GM12878 (cell line): ENCODE measurements at places on chromosomes 2 and 18. TPM values are rescaled to one million over a fixed set of nuclear protein-coding genes. Genes with fewer than 3 reads are reported as not detected.

- DNase-seq = no peak
Observed at GRCh38 chr2:137262594-137262993, 497.2 kb downstream of the THSD7B start.

DNA sequence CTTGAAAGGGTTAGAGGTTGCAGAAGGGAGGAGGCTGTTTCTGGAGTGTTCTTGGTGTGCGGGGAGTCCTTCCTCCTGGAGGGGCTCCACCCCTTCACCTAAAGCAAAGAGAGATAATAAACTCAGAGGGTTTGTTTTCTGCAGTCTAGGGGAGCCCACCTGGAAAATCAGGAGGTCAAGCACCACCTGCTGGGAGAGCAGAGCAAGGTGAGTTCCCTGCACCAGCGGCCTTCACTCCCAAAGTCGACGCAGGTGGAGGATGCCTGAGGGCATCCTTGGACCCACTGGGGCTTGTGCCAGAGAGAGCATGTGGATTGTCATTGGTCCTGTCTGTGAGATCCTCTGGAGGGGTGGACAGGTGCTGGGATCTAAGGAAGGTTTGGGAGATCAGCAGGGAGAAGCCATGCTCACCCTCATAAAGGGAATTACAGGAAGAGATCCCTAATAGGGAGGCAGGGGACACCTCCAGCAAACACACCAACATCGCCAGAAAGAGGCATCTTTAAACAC is 116.7 kb downstream of the KCNF1 start:
- DNase-seq = no peak

GRCh38 chr2:25960920-25961319 is 21.4 kb downstream of the KIF3C start:
- no peak for DNase-seq

DNA sequence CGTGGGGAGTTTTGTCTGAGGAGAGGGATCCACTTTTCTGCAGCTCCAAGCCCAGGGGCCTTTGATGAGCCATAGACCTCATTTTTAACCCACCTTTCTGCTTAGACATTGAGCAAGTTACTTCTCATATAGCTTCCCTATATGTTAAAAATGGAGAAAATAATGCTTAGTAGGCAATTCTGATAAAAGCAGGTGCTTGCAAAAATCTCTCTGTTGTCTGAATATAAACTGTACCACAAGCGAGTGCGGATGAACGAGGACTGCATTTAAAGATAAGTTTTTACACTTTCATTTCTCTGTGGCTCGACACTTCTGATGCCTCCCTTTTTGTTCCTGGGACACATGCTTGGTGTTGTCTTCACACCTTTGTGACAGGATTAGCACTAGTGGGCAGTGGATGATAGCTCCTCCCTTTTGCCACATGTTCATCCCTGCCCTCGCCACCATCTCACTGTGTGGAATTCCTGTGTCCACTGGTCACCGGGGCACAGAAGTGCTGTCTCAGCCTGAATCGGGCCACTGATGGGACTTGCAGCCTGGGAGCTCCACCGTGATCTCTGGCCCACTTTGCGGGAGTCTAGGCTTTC is 1.6 kb downstream of the TYMS start:
- DNase-seq = no peak

GRCh38 chr2:4561196-4561595 is 857.8 kb downstream of the DCDC2C start:
- DNase-seq = no peak

ERFE gene
- polyA plus RNA-seq = not detected in 2 replicates

GRCh38 chr2:27582695-27583389 is at the start of gene ZNF512:
Gene ZNF512 (plus strand): TSS chr2:27583042. CDS start chr2:27583113, 71 bp downstream.
- DNase-seq = peak; percentile 73

RAPGEF4 gene
- 0.18 TPM in 1 of 2 replicates, not detected in the other for polyA plus RNA-seq

GRCh38 chr18:903701-904100 is 970 bp upstream of the ADCYAP1 start:
- no peak for DNase-seq

GRCh38 chr2:96985181-96985945 is 1.0 kb downstream of the FAM178B start:
- DNase-seq = no peak

GRCh38 chr2:198973181-198973580 is 484.6 kb downstream of the SATB2 start:
- DNase-seq = no peak

UGT1A4 gene
- polyA plus RNA-seq = not detected in 2 replicates
